ENCODE measurements at places on chromosomes 3 and 15.

- no peak for DNase-seq
These were observed 3.2 kb upstream of the BCL2L10 start for GRCh38 chr15:52115598-52116427.

- DNase-seq = no peak
These were observed 4.6 kb upstream of the P2RY14 start for GRCh38 chr3:151282921-151283320.

- no peak for DNase-seq
These were observed 9.2 kb downstream of the LZTFL1 start for GRCh38 chr3:45832699-45833098.

DNA sequence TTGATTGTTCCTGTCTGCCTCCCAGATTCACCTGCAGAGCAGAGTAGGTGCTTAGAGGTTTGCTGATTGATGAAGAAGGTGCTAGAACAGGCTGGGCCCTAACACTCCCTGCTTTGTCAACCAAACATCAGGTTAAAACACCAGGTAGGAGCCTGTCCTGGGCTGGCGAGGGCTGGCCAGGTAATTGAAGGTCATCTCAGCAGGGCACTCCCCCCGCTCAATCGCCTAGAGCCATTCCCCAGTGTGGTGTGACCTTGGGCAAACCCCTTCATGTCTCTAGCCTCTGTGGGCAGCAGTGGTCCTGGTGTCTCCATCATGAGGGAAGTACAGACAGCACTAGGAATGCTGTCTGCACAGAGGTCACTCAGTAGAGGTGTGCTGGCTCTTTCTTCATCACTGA lies 88.3 kb downstream of the KLF15 start:
- no peak for DNase-seq

DNA sequence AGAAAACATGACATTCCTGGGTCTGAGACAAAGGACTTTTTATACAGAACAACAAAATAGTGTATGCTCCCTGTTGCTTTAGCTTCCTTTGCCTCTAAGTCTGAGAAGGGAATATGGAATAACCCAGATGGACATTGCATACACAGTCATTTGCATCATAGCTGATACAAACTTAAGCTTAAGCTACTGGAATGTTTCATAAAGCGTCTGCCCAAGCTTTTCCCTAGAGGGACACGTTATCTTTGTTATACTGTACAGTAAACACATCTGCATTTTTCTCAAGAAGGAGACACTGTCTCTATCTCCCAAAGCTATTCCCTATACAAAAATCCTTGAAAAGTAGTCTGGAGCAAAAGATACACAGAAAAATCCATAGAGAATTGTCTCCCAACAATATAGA lies 775.0 kb downstream of the DIPK2A start:
- DNase-seq = no peak
